ENCODE measurements at places on chromosomes 7 and 10.

- DNase-seq = no peak
These were observed 946.3 kb downstream of the CNTNAP2 start for GRCh38 chr7:147062897-147063296.

- no peak for DNase-seq
These were observed 17.5 kb downstream of the RGR start for GRCh38 chr10:84262190-84262956.

GRCh38 chr10:132645247-132645530 lies 107.6 kb downstream of the INPP5A start:
- DNase-seq = no peak

DNA sequence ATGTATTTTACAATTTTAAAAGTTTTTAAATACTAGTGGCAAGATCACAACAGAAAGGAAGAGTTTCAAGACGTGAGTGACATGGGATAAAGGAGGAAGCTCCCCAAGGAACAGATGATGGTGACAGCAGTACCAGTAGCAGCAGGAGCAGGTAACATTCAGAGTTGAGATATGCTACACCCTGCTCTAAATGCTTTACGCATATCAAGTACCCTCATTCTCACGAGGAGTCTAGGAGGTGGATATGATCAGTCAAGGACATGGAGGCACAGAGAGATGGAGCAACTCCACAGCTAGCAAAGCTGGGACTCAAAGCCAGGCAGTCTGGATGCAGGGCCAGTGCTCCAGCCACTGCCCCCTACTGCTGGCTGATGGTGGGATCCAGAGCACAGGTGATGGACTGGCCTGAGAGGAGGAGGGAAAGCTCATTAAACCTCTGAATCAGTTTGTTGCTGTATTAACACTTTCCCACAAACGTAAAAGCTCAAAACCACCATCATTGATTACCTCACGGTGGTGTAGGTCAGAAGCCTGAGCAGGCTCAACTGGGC lies 17.5 kb downstream of the RP9 start:
- DNase-seq = no peak

GRCh38 chr10:51083356-51083853 lies 9.1 kb downstream of the PRKG1 start:
- no peak for DNase-seq

- no peak for DNase-seq
These were observed 66.5 kb downstream of the DIP2C start for GRCh38 chr10:623014-623413.

- DNase-seq = no peak
These were observed 27.4 kb downstream of the COL1A2 start for GRCh38 chr7:94422136-94422535.

- no peak for DNase-seq
These were observed 10.0 kb upstream of the TSPAN12 start for GRCh38 chr7:120867932-120868331.

GRCh38 chr7:781186-781849 lies 51.0 kb upstream of the SUN1 start:
- no peak for DNase-seq

DNA sequence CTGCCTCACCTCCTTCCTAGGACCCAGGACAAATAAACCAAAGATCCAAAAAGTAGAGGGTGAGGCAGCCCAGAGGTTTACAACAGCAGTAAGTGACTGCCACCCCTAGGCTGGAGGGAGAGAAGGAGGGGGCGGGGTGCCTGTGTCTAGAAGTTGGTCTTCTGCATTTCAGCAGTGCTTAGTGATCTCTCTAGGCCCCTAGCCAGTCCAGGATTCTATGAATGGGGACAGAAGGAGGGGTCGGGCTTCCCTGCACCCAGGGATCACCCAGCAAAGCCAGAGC lies 62.8 kb upstream of the KDM7A start:
- no peak for DNase-seq

- DNase-seq = no peak
These were observed 155.7 kb upstream of the TMEM229A start for GRCh38 chr7:124188576-124188975.

GRCh38 chr7:132280335-132280734 lies 295.9 kb downstream of the PLXNA4 start:
- DNase-seq = no peak

- no peak for DNase-seq
These were observed 149.7 kb downstream of the LRRC4 start for GRCh38 chr7:127881564-127881963.

- DNase-seq = no peak
These were observed 43.2 kb downstream of the DPYSL4 start for GRCh38 chr10:132229834-132230556.

- DNase-seq = no peak
These were observed 156.7 kb upstream of the NPVF start for GRCh38 chr7:25384788-25385505.

DNA sequence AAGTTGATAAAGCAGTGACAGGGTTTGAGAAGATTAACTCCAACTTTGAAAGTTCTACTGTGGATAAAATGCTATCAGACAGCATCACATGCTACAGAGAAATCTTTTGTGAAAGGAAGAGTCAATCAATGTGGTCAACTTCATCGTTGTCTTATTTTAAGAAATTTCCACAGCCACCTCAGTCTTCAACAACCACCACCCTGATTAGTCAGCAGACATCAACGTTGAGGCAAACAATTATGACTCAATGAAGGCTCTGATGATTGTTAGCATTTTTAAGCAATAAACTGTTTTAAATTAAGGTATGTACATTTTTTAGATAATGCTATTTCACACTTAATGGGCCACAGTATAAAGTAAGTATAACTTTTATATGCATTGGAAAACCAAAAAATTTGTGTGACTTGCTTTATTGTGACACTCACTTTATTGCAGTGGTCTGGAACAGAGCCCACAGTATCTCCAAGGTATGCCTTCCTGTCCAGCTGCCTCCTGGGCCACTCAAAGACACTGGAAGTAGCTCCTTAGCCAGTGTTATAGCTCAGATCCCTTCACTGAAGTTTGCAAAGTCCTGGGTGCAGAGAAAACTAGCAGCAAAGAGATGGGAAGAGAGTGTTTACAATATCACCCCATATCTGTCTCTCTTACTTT lies 293.1 kb downstream of the ARHGAP12 start:
- DNase-seq = no peak

GRCh38 chr10:6394084-6394483 lies 186.0 kb downstream of the PRKCQ start:
- DNase-seq = no peak

GRCh38 chr7:151936207-151936606 lies 20.0 kb upstream of the GALNTL5 start:
- DNase-seq = no peak

- DNase-seq = no peak
These were observed 35.9 kb downstream of the EMX2 start for GRCh38 chr10:117578490-117578889.

DNA sequence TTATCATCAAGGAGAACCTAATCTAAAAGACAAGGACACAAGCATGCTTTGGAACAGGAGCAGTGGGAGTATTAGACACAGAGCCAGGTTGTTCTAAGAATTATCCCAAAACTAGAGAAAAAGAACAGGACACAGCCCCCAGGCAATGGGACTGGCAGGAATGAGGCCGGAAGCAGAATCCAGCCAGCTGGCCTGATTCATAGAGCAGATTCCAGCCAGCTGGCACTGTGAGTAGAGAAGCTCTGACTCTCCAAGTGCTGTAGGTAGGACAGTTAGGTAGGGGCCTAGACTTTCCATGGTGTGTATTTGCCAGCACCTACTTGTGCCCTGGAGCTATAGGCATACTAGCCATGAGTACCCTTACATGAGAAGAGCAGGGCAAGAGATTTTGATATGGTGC lies 13.3 kb upstream of the RAB18 start:
- DNase-seq = no peak

GRCh38 chr10:11450427-11450826 lies 161.0 kb downstream of the USP6NL start:
- no peak for DNase-seq

DNA sequence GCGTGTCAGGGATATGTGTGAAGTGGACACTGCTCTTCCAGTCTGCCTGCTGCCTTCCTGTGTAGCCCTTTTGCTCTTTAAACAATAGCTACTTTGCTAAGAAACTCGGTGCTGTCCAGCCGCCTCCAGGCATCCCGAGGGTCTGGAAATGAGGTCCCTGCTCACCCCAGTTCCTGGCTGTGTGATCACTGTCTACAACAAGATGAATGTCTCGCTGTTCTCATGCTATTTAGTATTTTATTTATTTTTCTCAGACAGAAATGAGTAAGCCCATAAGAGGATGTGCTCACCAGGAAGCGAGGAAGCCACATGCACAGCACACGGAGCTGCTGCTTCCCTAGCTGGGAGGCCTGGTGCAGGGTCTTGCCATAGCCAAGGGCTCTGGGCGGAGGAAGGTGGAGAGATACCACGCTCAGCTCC lies 167.0 kb upstream of the PITRM1 start:
- no peak for DNase-seq

- DNase-seq = no peak
These were observed 5.2 kb upstream of the SAMD8 start for GRCh38 chr10:75106242-75106641.

DNA sequence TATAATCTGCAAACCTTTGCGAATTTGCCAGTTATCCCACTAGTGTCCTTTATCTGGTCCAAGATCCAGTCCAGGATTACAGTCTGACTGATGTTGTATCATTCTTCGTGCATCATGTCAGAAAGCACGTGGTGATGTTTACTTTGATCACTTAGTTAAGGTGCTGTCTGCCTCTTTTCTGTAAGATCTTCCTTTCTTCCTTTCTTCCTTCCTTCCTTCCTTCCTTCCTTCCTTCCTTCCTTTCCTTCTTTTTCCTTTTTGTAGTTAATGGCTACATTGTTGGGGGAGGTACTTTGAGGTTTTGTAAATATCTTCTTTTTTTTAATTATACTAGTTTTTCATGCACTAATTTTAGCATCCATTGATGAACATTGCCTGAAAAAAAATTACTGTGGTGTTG lies 80.3 kb downstream of the LCOR start:
- no peak for DNase-seq

GRCh38 chr7:113175525-113176104 lies 57.3 kb upstream of the SMIM30 start:
- DNase-seq = no peak

DNA sequence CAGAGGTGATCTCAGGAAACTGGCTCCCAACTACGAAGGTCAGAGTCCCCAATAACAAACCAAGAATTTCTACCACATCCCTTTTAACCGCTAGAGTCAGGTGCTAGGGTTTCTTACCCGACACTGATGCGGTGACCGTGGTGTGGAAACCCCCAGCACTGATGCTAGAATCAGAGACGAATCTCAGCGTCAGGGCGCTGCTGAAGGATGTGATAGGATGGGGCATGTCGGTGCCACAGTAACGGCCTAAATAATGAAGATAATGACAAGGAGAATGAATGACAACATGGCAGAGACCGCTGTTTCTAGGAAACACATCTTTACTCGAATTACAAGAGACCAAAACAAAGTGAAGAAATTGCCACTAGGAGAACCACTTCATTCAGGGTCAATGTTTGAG lies 131.1 kb upstream of the RSU1 start:
- DNase-seq = no peak

GRCh38 chr10:89889606-89890005 lies 188.2 kb downstream of the KIF20B start:
- no peak for DNase-seq

- DNase-seq = no peak
These were observed 106.4 kb upstream of the ARMC3 start for GRCh38 chr10:22821501-22821900.

- DNase-seq = no peak
These were observed 40.1 kb downstream of the HHEX start for GRCh38 chr10:92729886-92730285.

- peak; percentile 24 for DNase-seq
These were observed 13.0 kb downstream of the MCMBP start for GRCh38 chr10:119859420-119860258.

DNA sequence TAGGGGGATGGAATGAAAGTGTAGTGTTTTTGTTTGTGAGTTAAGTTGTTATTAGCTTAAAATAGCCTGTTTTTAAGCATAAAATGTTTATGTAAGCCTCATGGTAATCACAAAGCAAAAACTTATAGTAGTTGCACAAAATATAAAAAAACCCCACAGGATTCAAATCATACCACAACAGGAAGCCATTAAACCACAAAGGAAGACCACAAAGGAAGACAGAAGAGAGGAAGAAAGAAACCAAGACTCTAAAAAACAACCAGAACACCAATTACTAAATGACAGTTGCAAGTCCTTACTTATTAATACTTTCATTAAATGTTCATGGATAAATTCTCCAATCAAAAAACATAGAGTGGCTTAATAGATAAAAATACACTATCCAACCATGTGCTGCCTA lies 63.6 kb downstream of the ANKRD7 start:
- DNase-seq = no peak

GRCh38 chr7:155380221-155380861 lies 77.6 kb upstream of the EN2 start:
- peak; percentile 1 for DNase-seq

DNA sequence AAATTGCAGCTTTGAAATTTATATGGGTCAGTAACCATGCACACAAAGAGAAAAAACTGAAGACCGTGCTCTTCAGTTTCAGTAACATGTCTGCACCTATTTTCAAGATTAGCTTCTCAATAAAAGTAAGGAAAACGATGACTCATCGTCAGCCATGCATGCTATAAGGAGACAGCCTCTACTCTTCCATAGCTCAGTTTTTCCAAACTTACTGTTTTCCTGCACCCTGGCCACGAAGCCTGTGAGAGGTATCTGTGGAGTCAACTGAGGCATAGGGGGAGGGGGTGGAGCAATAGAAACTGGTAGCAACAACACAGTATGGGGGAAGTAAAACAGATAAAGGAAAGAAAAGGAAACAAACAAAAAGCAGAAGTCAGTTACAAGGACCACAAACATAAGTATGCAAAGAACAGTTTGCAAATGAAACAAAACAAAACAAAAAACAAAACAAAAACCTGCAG lies 58.0 kb downstream of the PDSS1 start:
- DNase-seq = peak; percentile 45

DNA sequence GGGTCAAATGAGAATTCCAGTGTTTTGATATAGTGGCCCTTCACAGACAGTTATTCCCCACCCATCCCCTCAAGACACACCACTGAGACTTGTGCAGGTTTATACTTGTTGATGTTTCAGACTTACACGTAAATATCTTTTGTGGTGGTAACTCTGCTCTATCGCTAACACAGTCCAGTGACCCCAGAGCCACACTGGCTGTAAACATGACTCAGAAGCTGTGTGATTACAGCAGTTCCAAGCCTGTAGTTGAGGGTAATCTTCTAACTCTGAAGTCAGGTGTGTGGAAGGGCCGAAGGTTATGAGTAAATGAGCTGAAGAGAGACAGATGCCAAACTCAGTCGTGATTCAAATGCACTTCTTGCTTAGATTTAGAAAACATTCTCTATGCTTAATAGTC lies 19.4 kb downstream of the NOBOX start:
- no peak for DNase-seq

DNA sequence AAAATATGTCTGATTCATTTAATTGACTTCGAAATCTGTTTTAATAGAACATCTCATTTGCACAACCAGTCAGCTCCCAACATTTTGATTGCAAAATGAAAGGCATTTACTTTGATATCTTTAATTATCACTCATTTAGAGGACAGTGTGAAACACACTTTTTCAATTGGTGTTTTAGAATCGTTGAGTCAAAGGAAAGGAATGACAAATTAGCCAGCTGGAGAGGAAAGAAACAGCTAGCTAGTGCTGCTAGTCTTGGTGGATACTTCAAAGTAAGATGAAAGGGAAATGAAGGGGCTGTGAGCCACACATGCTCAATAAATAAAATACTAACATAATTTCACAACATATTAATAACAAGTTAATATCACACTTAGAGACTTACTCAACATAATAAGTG lies 570.2 kb downstream of the PHTF2 start:
- no peak for DNase-seq

Data from amniotic stem cell (primary cell).